ENCODE measurements at places on chromosomes 6 and 20. TPM values are rescaled to one million over a fixed set of nuclear protein-coding genes. Genes with fewer than 3 reads are reported as not detected.

Gene TBX18
- 1.7 TPM for total RNA-seq

Gene CLDN20
- not detected for total RNA-seq

Gene NFATC2
- total RNA-seq = 7.3 TPM

Gene CTAGE9
- not detected for total RNA-seq

Gene CGAS
- 5.4 TPM for total RNA-seq

Gene NKAIN2
- total RNA-seq = 0.34 TPM

Gene CLPSL1
- not detected for total RNA-seq

Gene PPIL6
- 2.9 TPM for total RNA-seq

Gene BPI
- not detected for total RNA-seq

Gene EPHA7
- total RNA-seq = 2.4 TPM

Gene PTK6
- 39.5 TPM for total RNA-seq

Gene STK38
- total RNA-seq = 67.3 TPM

Gene ADAM33
- 6.4 TPM for total RNA-seq

Gene GGT7
- 20.3 TPM for total RNA-seq

Gene RAET1G
- total RNA-seq = not detected

Gene KHDC1L
- total RNA-seq = not detected

Gene ADGRF4
- total RNA-seq = 3.9 TPM

Gene OR2B3
- not detected for total RNA-seq

Gene TBC1D22B
- total RNA-seq = 12.9 TPM

Gene BPIFA1
- not detected for total RNA-seq

Gene FAM83C
- total RNA-seq = 0.41 TPM

Gene PRR18
- total RNA-seq = not detected

Gene MTFR2
- 5.1 TPM for total RNA-seq

Gene BEND6
- 0.31 TPM for total RNA-seq

Gene TRIM31
- total RNA-seq = 121 TPM

Gene DDX43
- 2.3 TPM for total RNA-seq

Gene TPBG
- 11.7 TPM for total RNA-seq

Gene CCN6
- not detected for total RNA-seq

Data from mucosa of descending colon (tissue), 3 donors.